AG09309 (cell line): ENCODE measurements at places on chromosomes 1 and 21.

DNA sequence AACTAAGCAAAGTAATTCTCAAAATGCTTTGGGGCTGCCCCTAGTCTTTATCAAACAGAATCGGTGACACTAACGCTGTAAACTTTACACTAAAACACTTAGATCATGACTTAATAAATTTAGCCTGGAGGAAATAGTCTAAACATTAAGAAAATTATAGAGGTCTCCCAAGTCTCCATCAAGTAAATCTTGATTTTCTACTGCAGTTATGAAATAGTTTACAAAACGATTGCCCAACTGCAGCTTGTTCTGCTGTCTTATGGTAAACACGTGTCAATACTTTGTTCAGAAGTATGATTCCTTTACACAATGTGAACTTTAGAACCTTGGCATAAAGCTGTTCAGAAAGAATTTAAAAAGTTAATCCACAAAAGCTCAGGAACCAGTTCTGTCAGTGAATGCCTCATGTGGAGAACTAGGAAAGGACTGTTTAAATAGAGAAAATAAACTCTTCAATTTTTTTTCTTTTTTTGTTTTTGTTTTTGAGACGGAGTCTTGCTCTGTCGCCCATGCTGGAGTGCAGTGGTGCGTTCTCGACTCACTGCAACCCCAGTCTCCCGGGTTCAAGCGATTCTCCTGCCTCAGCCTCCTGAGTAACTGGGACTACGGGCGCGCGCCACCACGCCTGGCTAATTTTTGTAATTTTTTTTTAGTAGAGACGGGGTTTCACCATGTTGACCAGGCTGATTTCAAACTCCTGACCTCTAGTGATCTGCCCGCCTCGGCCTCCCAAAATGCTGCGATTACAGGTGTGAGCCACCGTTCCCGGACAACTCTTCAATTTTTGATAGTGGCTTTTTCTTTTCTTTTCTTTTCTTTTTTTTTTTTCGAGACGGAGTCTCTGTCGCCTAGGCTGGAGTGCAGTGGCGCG is 1.6 kb downstream of the DDI2 start:
- peak; percentile 74 for DNase-seq

GRCh38 chr21:26683996-26684395 is 110.9 kb upstream of the CYYR1 start:
- no peak for DNase-seq

DNA sequence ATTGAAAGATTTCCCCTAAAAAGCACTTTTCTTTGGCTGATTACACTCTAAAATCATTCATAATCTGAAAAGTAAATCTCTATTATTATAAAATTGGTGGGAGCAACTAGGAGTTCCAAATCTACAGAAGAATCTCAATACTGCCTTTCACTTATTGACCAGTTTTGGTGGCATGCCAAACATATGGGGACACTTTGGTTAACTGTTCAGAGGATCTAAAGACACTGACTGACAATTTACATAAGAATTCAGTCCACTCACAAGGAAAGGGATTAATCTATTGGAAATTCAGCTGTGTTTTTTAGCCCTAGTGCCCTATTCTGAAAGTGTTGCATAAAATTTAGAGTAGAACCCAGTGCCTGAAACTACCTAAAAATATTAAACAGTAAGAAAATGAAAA is 113.6 kb downstream of the LRRC40 start:
- no peak for DNase-seq

DNA sequence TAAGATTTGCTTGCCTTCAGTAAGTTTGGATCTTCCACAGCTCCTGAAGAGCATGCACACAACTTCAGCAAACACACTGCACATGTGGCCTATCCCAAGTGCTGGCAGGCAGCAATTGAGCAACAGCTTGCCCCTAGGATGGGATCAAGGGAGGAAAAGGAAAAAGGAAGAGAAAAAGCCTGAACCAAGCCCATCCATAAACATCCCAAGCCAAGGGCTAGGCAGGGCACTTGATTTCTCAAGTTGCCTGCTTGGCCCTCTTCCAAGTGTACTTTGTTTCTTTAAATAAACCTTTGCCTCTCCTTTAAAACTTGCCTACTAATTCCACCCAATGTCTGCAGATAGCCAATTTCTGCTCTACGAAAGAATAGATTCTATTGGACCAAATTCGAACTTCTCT is 49.0 kb upstream of the OLFM3 start:
- DNase-seq, result no peak

GRCh38 chr1:224747578-224747977 is 131.5 kb downstream of the CNIH3 start:
- DNase-seq, result no peak

GRCh38 chr1:116834595-116834994 is 75.1 kb upstream of the PTGFRN start:
- no peak for DNase-seq

DNA sequence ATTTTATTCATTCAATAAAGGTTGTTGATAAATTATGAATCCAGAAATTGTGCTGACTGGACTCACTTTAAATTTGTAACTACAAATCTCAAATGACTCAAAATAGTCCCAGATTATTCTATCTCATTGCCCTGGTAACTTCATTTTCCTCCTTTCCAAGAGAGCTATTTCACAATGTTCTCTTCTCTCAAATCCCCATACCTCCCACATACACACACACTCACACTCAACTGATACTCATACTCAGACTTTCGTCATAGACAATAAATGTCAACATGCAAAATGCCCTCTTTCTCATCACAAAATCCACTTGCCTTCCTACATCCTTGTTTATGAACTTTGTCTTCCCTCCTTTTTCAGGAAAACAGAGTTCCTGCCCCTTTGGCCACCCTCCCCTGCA is 33.3 kb downstream of the EXTL2 start:
- peak; percentile 45 for DNase-seq

DNA sequence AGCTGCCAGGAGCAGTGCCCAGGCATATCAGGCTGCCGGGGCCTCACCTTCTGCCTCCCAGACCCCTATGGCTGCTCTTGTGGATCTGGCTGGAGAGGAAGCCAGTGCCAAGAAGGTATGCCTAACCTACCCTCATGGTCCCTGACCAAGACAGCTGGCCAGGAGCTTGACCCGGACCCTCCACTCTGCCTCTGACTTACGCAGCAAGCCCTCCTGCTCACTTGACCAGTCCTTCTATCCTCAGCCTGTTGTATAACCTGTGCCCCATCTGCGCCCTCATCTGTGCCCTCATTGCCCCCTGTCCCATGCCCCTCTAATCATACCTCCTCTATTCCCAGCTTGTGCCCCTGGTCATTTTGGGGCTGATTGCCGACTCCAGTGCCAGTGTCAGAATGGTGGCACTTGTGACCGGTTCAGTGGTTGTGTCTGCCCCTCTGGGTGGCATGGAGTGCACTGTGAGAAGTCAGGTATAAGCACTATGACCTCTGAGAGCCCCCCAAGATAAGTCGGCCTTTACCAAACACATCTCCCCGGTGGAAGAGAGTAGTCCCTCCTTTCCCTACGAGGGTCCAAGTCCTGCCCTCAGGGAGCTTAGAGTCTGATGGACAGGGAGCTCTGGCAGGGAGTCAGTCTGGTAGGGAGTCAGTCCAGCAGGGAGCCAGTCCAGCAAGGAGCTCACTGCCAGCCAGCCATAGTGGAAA is 6.8 kb downstream of the TIE1 start:
- no peak for DNase-seq

GRCh38 chr1:32470991-32471694 is 6.3 kb downstream of the ZBTB8B start:
- DNase-seq, result no peak

GRCh38 chr1:112718691-112719418 is 3.7 kb upstream of the PPM1J start:
- no peak for DNase-seq

DNA sequence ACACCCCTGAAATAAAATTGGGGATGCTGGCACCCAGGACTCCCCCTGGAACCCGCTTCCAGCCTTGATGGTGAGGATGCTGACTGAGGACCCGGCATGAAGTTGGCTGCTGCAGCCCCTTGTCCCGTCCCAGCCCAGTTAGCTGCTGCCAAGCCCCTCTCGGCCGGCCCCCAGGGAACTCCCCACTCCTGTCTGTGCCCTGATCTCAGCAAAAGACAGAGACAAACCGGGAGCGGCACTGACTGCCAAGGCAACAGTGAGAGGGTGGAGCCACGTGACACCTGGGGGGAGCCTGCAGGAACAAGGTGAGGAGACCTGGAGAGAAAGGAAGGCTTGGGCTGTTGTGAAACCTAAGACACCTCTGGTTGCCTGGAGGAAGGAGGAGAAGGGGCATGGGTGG is 24.7 kb downstream of the CASZ1 start:
- no peak for DNase-seq

DNA sequence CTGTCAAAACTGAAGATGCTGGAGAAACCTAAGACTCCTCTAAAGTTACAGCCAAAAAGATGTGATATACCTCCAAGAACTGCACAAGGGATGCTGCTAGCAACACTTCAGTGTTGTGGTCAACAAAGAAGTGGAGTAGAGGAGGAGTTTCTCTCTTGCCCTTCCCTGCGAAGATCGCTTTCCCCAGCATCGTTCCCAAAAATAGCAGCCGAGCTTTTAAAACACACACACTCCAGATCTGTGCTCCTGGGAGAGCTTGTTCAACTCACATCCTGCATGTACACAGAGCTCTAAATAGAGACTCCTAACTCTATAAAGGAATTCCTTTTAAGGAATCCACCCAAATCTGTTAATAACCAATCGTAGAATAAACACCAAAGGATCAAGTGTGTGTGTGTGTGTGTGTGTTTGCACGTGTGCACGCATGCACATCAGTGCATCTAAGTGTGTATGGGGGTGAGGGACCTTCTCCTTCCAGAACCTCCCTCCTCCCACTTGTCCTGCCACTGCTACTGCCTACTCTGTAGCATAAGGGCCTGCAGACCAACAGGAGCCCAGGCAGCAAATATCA is 58.5 kb downstream of the PSMG1 start:
- no peak for DNase-seq

DNA sequence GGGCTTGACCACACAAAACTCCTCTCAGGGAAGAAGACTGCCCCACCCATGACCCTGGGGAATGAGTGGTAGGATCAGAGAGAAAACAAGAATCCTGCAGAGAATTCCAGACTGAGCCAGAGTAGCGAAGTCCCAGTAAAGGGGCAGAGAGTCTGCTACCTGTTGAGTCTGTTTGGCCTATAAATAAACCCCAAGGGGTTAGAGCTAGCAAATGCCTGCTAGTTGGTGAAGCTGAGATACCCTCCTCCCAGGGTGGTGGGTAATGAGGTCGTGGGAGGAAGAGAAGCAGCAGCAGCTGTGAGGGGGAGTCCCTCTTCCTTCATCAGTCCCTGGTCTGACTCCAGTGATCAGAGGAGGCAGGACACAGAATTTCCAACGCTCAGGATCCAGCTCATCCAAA is 2.5 kb downstream of the TRAF3IP3 start:
- no peak for DNase-seq

DNA sequence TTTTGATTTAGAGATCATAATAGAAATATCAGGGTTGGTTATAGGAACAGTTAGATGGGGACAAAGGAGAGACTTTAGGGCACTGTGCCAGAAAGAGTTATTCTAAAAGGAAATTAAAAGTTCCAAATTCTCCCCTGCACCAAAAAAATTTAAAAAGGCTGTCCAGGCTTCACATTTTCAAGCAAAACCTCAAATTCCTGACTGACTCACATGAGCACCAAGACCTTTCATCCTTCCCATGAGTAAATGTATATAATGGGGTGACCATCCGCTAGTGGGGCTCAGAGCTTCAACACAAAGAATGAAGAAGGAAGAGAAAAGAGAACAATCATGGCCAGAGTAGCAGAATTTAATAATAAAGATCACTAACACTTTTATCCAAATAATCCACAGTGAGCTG is 131.6 kb upstream of the MROH9 start:
- no peak for DNase-seq

DNA sequence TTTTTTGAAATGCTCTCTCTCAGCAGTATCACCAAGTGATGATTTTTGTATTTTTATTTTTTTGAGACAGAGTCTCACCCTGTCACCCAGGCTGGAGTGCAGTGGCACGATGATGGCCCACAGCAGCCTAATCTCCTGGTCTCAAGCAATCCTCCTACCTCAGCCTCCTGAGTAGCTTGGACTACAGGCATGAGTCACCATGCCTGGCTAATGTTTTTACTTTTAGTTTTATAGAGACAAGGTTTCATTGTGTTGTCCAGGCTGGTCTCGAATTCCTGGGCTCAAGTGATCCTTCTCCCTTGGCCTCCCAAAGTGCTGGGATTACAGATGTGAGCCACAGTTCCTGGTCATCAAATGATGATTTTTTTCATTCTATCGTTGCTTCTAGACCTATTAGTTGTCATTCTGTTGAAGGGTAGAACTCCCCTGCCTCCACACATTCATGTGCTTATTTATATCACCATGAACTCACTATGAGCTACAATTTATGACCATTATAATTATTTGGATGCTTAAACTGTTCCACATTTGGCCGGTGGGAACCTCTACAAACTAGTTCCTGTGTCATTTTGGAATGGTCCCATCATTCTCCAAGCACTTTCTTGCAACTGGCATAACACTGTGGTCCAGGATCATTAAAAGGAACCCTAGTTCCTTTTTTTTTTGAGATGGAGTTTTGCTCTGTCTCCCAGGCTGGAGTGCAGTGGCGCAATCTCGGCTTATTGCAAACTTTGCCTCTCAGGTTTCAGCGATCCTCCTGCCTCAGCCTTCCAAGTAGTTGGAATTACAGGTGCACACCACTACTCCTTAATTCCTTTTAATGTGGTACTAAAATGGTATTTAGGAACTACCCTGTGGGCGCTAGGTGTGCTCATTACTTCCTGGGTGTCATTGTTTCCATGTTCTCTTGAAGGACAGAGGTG is 20.2 kb upstream of the TOR3A start:
- DNase-seq, result no peak

DNA sequence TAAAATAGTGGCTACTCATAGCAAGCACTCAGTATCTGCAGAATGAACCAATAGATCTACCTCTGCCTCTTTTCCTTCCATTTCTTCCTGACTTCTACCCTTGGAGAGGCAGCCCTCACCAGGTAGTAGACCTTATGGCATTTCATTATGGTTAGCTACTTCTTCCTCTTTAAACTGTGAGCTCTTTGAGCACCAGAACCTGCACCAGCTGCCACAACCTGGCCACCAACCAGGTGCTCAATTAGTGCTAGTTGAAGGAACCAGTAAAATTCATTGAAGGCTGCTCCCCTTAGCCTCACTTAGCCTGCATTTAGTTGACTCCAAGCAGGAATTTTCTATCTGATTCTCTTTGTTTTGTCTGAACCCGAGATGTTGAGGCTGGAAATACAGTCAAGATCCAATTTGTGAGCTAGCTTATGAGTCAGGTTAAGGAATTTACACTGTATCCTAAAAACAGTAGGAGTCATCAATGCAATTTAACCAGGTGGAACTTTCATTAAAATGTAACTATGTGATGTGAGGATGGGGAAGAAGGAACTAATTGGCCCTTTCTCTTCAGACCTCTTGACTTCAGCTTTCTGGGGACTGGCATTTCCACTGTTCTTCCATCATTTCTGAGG is 81.5 kb upstream of the UBE2U start:
- no peak for DNase-seq
